Cardiac muscle cell (in vitro differentiated cells and primary cell): ENCODE measurements at places on chromosomes 1 and 21. TPM values are rescaled to one million over a fixed set of nuclear protein-coding genes. Genes with fewer than 3 reads are reported as not detected.

GRCh38 chr1:8239039-8239305 is 78.9 kb upstream of the SLC45A1 start:
- DNase-seq = no peak
- no peak overlapping the region for H3K4me3 ChIP-seq
- H3K27me3 ChIP-seq = no peaks in the 10 kb centered on the region
- no peaks in the 10 kb centered on the region for H3K36me3 ChIP-seq
- no peak overlapping the region for H3K27ac ChIP-seq

DNA sequence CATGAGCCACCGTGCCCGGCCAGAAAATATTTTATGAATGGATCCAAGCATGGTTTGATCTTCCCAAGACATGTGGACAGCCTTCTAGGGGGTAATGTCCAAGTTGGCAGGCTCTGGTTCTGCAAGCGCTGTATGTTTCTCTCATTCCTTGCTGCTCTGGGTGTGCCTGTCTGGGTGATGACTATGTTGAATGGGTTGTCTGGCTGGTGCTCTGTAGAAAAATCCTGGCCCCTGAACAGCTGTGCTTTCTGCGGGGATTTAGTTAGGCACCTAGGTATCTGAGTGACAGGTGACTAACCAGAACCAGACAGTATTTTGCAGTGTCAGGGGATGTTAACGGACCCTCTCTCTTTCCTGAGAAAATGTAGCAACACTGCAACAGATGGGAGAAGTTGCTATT is 14.1 kb downstream of the HUNK start:
- no peak for DNase-seq
- H3K36me3 ChIP-seq = no peaks in the 10 kb centered on the region
- no peak overlapping the region for H3K4me3 ChIP-seq

The SEMA6C gene
- 23.3 and 29.9 TPM in 2 replicates for polyA plus RNA-seq

GRCh38 chr21:31405604-31406003 is 61.5 kb upstream of the TIAM1 start:
- H3K36me3 ChIP-seq = no peaks in the 10 kb centered on the region
- DNase-seq = no peak
- no peak overlapping the region for H3K4me3 ChIP-seq
- H3K27me3 ChIP-seq = no peaks in the 10 kb centered on the region
- no peak overlapping the region for H3K27ac ChIP-seq

The ZNF648 gene
- polyA plus RNA-seq = not detected in 2 replicates

The TCP10L gene
- 4.5 and 4.7 TPM in 2 replicates for polyA plus RNA-seq

GRCh38 chr1:59692591-59692990 is 122.2 kb upstream of the HOOK1 start:
- peaks cover 13% of the 10 kb centered on the region for H3K4me1 ChIP-seq
- no peak for DNase-seq
- no peak overlapping the region for H3K4me3 ChIP-seq
- H3K27ac ChIP-seq = no peak overlapping the region
- no peaks in the 10 kb centered on the region for H3K36me3 ChIP-seq

DNA sequence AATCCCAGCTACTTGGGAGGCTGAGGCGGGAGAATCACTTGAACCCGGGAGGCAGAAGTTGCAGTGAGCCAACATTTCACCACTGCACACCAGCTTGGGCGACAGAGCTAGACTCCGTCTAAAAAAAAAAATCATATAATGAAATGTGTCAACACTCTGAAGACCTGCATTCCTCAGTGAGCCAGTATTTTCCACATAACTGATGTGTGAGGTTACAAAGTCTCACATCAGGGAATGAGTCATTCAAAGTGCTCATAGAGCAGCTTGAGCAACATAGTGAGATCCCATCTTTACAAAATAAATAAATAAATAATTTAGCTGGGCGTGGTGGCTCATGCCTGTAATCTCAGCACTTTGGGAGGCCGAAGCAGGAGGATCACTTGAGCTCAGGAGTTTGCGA is 65.5 kb downstream of the CASZ1 start:
- DNase-seq = no peak
- no peak overlapping the region for H3K4me3 ChIP-seq
- H3K36me3 ChIP-seq = no peaks in the 10 kb centered on the region
- no peak overlapping the region for H3K27ac ChIP-seq
- H3K4me1 ChIP-seq = peaks cover 62% of the 10 kb centered on the region
